ENCODE measurements at places on chromosomes 2 and 18.
A peak's percentile ranks its signal among the peaks of the same experiment; 100 is the strongest.

- DNase-seq: no peak
These were observed 277.2 kb upstream of the MGAT5 start for GRCh38 chr2:133976659-133977058.

GRCh38 chr18:23994361-23994902, 20.1 kb upstream of the TTC39C start:
- DNase-seq: peak; percentile 68

- no peak for DNase-seq
These were observed 51.4 kb downstream of the UXS1 start for GRCh38 chr2:106142683-106143082.

GRCh38 chr2:137964066-137964858, at the start of gene HNMT:
TSS of gene HNMT (plus strand) at chr2:137964473. CDS start at chr2:137964492, 19 bp downstream.
- DNase-seq: no peak

DNA sequence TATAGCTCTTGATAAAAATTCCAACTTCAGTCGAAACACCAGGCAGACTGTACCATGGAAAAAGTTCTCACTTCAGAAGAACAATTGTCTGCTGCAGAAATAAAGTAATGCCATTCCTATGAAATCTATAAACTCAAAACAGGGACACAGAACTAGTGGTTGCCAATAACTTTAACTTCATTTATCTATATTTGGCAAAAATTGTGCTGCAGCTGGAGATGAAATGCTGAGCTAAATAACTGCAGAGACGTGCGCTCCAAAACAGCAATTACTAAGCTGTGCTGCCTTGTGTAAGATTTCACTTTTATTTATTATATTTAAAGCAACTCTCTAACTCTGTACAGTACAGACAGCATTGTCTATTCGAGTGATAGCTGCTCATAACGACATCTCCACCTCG, 540.1 kb upstream of the ID2 start:
- DNase-seq: no peak

GRCh38 chr2:70554338-70554892, 789 bp upstream of the TGFA start:
- no peak for DNase-seq

- DNase-seq: no peak
These were observed 204.8 kb upstream of the PARD3B start for GRCh38 chr2:204340511-204340910.

GRCh38 chr2:46632349-46632748, 153.0 kb downstream of the TMEM247 start:
- no peak for DNase-seq

GRCh38 chr2:107412209-107412904, 414.3 kb upstream of the RGPD4 start:
- DNase-seq: no peak

DNA sequence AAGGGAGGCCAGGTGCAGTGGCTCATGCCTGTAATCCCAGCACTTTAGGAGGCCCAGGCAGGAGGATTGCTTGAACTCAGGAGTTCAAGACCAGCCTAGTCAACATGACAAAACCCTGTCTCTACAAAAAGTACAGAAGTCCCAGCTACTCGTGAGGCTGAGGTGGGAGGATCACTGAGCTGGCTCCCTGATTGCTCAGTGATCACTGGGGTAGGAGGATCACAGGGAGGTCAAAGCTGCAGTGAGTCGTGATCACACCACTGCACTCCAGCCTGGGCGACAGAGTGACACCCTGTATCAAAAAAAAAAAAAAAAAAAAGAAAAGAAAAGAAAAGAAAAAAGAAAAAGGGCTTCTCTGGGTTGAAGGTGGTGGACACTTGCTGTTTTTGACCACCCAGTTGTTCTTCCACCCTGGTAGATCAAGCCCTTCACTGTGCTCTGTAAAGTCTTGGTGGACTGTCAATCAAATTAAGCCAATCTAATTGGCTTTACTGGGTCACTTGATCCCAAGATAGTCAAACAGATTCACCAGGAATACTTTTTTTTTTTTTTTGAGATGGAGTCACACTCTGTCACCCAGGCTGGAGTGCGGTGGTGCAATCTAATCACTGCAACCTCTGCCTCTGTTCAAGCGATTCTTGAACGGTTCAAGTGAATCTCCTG, 191.6 kb downstream of the AGPS start:
- no peak for DNase-seq

DNA sequence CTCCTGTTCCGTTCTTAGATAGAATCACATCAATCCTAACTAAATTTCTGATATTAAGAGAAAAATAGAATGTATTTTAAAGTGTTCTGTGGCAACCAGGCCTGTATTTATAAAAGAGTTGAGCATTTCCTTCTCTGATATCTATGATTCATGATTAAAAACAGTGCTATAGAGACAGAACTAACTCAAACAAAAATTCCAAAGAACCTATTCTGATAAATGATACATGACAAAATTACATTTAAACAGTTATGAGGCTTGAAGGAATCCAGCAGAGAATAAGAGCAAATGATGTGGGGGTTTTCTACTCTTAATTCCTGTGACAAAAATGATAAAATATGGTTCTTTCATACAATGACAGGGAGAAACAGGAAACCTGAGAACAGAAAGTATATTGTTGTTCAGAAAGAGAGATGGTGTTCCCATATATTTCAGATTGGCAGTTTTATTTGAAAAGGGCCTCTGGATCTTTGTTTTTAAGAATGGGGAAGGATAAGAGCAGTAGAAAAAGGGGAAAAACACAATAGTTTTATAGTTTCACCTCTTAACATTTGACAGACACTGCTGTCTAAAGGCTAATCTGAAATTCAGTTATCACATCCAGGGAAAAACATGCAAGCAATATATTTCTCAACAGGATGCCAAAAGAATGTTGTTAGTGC, 944.3 kb downstream of the LRP1B start:
- DNase-seq: no peak

DNA sequence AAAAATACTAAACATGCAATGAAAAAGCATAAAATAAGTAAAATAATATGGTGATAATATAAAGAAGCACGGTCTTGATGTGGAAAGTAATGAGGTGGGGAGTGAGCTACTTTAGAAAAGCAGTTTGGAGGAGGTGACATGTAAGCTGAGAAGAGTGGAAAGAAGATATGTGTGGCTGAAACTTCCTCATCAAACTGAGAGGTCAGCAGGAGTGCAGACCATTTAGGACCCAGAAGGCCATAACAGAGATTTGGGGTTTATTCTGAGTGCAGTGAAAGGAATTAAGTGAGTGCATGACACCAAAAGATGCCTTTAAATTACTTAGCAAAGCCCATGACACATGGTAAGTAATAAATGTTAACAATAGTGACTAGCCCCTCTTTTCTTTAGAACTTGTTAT, 24.4 kb upstream of the TMEM182 start:
- no peak for DNase-seq

DNA sequence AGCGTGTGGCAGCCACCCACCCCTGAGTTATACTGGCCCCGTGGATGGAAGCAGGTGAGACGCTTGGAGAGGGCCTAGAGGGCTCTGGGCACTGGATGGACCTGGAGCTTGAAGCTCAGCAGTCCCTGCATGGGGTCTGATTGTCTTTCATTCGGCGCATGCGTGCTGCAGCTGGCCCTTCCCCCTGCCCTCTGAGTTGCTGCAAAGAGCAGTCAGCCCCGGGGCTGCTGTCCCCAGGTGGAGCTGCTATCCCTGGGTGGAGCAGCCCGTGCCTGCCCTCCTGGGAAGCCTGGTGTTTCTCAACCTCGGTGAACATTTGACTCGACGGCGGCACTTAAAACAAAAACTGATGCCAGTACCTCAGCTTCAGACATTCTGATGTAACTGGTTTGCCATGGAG, 29.6 kb downstream of the IGFBP5 start:
- DNase-seq: no peak

DNA sequence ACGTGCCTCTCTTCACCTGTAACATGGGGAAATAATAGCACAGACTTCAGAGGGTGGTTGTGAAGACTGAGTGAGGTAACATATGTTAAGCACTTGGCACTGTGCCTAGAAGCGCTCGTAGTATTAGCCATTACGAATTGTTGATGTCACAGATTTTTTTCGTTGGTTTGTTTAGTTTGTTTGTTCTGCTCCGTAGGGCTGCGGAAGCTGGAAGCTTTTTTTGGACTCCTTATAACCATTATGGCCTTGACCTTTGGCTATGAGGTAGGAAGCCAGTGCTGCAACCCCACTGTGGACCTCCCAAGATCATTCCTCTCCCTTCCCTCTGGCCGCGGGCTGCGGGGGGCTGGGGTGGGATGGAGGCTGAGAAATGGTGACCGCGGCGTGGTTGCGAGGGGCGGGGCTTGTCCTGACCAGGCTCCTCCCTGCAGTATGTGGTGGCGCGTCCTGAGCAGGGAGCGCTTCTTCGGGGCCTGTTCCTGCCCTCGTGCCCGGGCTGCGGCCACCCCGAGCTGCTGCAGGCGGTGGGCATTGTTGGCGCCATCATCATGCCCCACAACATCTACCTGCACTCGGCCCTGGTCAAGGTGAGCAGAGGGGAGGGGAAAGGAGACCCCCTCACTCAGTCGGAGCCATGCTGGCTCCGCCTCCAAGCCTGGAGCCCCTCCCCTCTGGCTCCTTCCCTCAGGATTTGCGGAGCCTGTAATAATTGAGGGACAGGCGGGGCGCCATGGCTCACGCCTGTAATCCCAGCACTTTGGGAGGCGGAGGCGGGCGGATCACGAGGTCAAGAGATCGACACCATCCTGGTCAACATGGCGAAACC, 5.5 kb downstream of the SLC11A1 start:
- DNase-seq: no peak

- no peak for DNase-seq
These were observed 6.7 kb downstream of the CRIM1 start for GRCh38 chr2:36362291-36362690.

DNA sequence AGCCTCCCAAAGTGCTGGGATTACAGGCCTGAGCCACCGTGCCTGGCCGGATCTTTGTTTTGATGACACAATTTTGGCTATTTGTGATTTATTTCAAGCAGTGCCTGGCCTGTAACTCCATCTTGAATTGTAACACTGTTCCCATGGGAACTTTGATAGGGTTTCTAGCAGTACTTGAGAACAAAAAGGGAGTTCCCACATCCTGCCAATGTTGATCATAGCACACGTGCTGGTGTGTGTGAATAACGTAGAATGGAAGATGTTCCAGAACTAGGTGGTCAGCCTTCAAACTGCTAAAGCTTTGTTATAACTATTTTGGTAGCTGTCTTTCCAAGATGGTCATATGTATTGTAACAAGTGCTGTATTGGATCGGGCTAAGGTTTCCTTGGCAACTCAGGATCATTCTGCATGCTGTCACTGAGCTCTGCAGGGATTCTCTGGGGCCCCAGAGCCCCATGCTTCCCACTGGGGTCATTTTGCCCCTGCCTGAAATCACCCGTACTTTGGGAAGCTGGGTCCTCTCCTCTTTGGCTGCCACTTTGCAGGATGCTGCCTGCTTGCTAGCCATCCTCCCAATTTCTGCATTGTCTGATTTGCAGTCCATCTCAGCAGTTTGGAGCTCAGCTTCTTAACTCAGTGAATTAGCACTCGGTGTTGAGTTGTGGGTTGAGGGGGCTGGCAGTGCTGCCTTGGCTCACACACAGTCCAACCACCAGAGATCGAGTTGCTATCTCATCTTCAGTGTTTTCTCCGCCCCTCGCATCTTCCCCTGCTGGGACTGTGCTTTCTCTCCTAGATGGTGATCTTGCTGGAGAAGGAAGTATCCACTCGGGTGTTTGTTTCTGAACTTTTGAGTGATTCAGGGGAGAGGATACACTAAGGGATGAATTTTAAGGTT, 26.8 kb downstream of the SH3RF3 start:
- no peak for DNase-seq

DNA sequence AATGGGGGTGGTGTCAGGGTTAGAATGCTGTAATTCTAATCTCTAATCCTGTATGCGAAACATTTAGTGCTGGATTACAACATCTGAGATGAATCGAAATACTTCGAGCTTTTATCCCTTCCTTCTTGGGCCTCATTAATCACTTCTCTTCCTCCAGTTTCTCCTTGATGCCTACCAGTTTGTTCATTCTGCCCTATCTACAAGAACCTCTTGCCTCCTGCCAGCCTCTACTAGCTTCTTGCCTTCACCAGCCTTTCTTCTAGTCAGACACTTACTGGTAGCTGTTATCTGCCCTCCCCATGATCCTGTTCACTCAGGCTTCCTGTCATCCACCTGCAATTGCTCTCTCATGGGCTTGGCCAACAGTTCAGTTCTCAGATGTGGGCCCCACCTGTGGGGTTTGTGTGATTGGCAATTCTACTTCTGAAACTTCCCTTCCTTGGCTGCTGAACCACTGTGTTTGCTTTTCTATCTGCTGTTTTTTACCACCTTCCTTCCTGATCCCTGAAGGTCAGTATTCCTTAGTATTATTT, 15.4 kb upstream of the FARP2 start:
- DNase-seq: no peak

DNA sequence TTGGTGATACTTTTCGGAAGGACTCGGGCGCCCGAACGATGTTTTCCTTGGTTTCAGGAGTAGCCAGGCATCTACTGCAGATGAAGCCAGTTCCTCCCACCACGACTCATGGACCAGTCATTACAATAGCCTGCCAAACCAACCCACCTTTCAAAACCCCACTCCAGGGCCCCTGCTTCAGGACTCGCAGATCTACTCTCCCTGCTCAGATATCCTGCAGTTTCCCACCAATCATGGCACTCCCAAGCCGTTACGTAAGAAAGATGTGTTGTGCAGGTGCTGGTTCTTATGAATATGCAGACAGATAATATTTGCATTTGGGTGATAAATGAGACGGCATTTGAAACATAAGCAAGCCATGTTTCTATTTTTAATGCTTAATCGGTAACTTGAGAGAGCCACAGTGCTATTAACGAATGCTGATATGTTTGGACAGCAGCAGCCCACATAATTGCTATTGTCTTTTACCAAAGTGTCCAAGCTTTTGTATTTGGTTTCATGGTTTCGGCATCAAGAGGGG, 3.5 kb upstream of the CYS1 start:
- DNase-seq: no peak

DNA sequence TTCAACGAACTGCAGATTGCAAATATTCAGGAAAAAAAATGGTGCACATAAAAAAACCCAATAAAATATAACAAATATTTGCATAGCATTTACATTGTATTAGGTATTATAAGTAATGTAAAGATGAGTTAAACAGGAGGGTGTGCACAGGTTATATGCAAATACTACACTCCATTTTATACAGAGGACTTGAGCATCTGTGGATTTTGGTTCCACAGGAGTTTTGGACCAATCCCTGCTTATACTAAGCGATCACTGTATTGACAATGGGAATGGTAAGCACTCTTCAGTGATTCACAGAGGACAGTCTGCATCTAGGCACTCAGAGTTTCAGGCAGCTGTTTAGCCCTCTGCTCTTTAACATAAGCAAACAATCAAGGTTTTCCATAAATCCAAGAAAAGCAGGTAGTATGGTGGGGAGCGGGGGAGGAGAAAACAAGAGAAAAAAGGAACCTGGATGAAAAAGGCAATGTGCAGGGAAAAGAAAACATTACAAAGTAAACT, 206.0 kb upstream of the PARD3B start:
- no peak for DNase-seq

Data from CD4-positive, alpha-beta T cell treated with Interleukin-15 for 4 hours (primary cell).